DMS153 (cell line): ENCODE measurements at places on chromosomes 6 and 20.

DNA sequence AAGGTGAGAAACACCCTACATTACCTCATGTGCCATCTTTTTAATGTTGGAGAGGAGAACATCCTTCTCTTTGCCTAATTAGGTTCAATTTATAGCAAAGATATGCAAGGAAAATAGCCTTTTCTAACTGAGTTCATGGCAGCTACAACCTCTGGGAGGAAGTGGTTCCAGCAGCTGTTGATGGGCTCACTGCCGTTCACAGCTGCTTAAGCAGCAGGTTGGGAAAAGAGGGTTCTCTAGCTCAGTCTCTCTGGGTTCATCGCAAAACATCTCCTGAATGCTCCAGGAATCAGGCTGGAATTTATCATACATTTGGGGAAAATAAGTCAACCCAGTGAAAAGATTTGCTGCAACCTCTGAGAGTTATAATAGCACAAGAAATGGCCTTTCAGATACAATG lies 115.1 kb downstream of the UNC5CL start:
- DNase-seq = no peak

DNA sequence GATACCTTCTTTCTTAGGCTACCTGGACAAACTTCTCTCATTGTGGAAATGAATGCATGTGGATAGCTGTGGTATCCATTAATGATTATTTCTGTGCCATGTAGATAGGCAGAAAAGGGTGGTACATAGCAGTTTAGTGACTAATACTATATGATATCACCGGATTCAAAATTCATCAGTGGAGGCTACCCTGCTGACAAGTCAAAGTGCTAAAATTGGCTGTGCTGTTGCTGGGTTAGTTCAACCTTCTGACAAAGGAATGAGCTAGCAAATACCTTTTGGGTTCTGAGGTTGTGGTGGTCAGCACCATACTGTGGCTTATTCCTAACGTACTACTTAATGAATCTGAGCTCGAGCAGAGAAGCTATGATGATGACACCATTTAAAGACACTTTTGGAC lies 109.1 kb downstream of the TFAP2B start:
- DNase-seq = no peak

GRCh38 chr20:37994512-37994911 lies 38.7 kb downstream of the TTI1 start:
- no peak for DNase-seq

GRCh38 chr6:91276315-91276714 lies 689.4 kb upstream of the MAP3K7 start:
- peak; percentile 20 for DNase-seq

DNA sequence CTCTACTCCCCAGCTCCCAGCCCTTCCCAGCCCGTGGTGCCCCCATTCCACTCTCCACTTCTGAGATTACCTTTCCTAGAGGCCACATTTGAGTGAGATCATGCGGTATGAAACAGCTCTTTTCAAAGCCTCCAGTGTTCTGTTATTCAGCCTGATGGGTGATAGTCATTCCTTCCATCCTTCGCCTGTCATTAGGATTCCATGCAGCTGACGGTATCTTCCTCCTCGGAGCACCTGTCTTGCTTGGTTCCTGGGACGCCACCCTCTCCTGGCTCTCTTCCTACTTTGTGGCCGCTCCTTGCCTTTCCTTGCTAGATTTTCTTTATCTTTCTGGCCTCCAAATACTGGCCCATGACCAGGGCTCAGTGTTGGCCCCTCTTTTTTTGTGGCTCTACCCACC lies 137.0 kb downstream of the ARID1B start:
- no peak for DNase-seq

DNA sequence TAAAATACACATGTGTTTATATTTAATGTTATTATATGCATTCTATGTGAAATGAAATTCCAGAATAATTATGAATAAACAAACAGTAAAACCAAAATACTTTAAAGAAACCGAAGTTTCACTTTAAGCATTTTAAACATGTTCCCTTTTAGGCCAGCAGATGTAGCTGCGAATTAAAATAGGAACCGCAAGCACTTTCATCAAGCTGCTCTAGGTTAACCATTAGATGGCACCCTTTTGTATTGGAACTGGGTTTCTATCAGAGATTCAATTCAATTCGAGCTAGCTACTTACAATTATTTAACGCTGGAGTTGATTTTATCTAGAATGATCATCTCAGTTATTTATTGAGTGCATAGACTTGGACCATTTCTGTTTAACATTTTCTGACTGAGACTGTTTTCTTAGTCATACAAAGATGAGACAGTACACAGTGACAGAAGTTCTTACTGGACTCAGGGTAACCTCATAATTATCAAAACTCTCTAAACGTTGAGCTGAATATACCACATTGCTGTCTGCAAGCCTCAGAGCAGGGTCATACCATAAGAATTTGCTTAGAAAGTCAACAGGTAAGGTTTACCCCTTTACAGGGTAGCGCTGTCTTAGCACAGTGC lies 8.5 kb downstream of the TMEM242 start:
- DNase-seq = no peak
